ENCODE measurements at places on chromosomes 16 and 17.

DNA sequence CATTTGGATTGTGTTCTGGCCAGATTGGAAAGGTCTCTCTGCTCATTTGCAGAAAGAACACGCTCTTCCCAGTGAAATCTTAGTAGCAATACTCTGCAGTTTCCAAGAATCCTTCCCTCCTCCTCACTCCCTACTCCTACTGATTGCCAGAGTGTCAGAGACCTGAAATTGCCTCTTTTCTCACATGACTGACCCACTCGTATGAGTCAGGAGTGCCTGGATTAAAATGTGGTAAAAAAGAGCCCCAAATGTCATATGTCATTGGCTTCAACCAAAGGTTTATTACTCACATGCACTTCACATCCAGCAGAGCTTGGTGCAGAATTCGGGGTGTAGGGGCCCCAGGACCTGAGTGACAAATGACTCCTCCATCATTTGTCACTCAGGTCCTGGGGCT lies 39.7 kb upstream of the IRX3 start:
- DNase-seq: peak; percentile 40

DNA sequence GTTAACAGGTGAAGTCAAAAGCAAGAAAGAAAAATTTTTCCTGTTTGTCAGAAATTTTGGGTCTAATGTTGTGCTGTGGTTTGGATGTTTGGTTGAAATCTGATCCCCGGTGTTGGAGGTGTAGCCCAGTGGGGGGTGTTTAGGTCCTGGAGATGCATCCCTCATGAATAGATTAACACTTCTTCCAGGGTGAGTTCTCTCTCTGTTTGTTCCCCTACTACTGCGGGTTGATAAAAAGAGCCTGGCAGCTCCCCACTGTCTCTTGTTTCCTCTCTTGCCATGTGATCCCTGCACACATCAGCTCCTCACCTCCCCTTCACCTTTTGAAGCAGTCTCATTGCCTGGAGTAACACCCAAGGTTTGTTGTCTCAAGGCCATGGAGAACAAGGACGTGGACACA lies 14.6 kb upstream of the CDH8 start:
- DNase-seq: no peak

DNA sequence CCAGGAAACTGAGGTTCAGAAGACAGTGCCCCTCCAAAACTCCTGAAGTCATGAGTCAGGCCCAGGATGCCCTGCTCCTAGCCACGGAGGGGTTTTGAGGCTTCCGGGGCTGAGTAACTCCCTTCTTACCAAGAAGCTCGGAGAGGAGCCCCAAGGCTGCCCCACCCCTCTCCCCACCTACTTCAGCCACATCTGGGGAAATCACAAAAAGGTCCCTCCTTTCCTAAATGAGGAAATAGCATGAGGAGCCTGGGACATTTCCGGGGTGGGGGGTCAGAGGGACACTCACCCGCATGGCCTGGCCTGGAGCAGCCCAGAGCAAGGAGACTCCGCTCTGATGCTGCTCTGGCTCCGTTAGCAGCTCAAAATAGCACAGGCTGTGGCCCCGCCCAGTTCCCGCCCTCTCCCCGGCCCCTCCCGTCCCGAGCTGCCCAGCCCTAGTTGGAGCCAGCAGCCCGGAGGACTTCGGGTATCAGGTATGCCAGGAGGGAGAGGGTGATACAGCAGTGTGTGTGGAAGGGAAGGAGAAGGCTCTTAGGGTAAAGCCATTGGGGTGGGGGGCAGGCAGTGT lies 40.1 kb downstream of the MYO18A start:
- peak; percentile 65 for DNase-seq

DNA sequence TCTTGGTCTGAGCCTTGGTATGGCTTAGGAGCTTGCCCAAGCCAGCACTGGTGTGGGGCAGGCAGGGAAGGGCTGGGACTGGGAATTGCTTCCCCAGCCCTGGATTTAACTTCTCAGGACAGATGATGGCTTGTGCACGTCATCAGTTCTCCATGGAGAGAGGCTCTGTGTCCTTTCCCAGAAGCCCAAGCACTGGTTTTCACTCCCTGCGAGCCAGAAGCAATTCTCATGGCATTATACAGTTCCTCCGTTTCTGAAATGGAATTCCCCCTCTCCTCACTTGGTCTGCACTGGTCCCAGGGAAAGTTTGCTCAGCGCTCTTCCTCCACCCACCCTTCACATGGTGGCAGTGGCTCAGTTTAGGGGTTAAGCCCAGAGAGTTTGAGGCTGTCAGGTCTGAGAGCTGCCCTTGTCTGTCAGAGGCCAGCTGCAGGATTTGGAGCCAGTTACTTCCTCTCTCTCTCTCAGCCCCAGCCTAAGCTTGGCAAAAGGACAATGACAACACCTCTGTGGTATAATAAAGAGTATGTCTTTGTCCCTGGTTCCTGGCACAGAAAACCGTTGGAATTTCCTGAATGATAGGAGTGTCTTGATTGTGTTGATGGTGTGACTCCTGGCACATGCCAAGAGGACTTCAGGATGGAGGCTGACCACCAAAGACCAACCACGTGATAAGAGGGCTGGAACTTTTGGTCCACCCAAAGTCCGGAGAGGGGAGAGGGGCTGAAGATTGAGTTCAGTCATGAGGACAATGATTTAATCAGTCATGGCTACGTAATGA lies 219.6 kb upstream of the TNRC6C start:
- peak; percentile 38 for DNase-seq

DNA sequence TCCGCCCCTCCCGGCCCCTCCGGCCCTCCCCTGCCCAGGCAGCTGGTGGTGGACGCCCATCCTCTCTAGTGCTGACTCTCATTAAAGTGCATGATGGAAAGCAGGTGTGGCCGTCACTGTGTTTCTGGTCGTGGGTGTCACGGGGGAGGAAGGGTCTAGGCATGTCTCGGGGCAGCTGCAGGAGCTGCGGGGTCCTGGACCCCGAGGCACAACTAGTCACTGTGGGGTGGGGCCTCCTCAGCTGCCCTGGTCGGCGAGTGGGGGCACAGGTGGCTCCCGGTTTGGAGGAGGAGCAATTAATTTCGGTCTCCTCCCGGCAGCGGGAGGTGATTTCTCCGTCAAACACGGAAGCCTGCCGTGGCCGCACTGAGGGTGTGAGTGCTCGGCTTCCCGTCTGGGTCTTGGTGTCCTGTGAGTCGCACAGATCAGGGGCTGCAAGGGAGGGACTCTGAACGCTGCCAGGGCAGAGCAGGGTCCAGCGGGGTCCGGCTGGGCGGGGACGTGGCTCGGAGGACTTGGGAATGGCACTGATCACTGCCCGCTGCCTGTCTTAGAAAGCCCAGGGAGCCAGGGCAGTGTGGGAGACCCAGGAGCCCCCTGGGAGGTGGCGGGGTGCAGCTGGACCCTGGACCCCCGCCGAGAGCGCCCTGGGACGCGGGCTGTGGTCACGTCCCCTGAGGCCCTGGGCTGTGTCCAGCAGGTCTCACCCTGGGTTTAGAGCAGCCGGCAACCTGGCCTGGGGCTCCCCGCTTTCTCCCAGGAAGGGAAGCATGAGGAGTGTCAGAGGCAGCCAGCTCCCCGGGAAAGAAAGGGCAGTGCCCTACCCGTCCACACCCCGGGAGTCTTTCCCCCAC lies 3.3 kb downstream of the TPSD1 start:
- no peak for DNase-seq

DNA sequence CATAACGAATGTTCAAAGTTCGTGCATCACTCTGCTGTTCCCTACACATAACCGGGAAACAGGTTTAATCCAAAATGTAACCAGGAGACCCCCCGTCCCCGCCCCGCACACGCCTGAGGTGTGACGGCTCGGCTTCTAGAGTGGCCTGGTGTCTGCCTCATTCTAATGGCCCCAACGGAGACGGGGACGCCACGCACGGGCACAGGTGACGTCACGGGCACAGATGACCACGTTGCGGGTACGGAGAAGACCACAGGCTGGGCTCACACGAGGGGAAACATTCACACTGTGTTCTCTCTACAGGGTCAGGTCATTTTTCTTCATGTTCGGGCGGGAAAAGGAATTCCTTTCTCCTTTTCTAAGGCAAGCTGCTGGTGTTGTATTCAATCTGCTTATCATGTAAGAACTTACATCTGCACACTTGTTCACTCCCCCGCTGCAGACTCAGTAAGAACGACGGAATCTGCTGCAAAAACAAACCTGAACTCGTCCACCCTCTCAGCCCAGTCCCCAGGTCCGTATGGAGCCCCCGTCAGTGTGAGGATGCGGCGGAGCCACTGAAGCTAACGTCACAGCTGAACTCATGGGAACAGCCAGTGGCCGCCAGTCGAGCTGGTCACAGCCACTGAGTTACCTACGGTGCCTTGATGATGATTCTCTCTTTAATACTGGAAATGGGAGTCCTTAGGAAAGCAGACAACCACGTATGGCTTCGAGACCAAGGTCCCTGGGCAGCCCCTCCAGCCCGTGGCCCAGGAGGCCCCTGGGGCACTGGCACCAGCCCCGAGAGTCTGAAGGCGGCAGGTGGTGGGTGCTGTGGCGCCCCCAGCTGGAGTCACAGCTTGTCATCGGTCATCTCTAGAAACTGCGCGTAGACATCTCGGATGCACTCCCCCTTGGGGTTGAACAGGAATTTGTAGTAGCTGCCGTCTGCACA lies 32.9 kb downstream of the WDR45B start:
- no peak for DNase-seq

GRCh38 chr17:58310511-58311428 lies 17.8 kb downstream of the TSPOAP1 start:
- DNase-seq: no peak

DNA sequence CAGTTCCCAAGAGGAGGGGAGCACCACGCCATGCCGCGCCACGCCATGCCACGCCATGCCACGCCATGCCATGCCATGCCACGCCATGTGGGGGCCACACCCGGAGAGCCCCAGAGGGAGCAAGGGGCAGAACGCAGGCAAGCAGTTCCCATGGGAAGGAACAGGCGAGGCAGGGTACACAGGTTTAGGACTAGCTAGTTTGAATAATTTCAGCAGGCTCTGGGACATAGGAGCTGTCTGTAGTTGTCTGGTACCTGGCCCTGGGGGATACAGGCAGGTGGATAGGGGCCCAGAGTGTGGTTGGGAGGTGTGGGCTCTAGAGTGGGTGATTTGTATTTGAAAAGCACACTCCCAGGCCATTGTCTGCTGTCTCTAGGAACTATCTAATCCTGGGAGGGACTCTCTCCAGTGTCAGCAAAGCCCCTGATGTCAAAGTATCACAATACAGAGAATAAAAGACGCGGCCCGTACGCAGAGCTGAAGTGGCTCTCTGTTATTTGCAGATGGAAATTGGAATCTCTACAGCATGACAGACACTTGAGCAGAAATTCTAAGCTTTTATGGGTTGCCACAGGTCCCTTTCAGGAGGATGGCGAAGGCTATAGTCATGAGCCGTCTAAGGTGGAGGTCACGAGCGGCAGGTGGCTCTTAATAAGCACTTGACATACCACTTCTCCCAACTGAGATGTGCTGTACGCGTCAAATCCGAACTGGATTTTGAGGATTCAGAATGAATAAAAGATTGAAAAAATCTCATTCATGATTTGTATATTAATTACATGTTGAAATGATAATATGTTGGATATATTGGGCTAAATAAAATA lies 220.8 kb upstream of the TNRC6C start:
- no peak for DNase-seq

DNA sequence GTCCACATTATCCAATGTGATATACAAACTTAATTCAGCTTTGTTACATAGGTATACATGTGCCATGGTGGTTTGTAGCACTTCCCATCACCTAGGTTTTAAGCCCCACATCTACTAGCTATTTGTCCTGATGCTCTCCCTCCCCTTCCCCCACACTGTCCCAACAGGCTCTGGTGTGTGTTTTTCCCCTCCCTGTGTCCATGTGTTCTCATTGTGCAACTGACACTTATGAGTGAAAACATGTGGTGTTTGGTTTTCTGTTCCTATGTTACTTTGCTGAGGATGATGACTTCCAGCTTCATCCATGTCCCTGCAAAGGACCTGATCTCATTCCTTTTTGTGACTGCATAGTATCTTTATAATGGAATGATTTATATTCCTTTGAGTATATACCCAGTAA lies 196.7 kb downstream of the CDH11 start:
- DNase-seq: no peak

DNA sequence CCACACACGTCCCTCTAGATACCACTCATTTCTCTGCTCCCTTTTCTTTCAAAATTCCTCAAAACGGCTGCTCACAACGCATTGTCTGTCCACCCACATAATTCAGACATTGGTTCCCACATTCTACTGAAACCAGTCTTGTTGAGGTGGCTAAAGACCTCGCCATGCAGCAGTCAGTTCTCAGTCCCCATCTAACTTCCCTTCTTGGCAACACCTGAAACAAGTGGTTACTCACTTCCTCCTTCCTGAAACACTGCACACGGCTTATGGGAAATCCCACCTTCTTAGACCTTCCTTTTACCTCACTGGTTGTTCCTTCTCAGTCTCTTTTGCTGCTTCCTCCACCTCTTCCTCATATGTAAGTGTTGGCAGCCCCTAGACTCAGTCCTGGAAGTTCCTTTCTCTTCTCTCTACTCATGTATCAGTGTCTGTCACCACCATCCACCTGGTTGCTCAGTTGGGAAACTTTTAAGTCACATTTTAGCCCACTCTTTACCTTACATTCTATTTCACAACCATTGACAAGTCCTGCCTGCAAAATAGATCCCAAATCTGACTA lies 277.1 kb downstream of the CEP112 start:
- DNase-seq: no peak

DNA sequence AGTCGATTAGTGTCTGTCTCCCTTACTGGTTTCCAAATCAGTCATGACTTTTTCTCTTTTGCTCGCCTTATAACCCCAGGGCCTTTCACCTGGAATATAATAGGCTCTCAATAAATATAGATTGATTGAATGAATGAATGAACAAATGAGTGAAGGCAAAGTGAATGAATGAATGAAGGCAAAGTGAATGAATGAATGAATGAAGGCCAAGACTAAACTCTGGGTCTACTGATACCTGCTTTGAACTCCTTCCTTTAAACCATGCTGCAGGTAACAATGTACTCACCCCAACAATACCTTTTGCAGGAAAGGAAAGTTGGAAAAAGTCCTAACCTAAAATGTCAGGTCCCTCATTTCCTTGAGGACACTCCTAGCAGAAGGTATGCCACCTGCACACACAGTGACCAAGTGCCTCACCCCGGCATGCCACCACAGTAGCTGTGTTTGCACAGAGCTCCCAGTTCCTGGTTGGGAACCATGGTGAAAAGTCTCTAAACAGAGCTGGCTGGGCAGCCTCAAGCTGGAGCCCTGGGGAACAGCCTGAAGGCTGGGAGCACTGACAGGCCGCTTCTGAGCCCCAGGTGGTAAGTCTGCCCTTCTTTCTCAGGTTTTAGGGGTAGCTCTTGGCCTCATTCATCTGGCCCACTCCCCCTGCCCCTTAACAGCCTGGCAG lies 42.7 kb upstream of the ANKFN1 start:
- no peak for DNase-seq

Data from fibroblast of the aortic adventitia (primary cell).